ENCODE measurements at places on chromosomes 12 and 14.
A peak's percentile ranks its signal among the peaks of the same experiment; 100 is the strongest.

DNA sequence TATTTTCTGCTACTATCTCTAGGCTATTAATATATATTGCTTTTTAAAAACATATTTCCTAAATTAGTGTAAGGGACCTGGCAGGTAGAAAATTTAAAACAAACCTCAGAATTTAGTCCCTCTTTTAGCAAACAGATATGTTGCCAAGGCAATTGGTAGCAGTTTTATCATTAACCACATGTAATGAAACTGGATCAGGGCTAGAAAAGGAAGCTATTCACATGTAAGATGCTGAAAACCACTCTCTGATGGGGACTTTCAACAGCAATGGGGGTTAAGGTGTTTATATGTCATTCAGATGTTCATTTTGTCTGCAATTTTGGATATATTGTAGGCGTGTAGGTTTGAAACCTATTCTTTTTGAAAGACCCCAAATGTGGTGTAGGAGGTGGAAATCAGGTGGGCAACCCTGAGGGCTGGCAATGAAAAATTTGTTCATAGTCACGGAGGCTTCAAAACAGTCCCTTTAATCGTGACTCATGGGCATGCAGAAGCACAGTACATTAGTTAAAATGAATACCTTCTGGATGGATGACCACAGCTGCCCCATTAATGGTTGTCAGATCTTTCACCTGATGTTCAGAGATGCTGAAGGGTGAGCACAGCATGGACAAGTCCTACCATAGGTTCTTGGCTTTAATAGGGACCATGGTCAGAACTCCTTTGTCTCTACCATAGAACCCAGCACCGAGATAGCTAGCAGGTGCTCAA, 5.9 kb upstream of the PKP2 start:
- peaks cover 3% of the 10 kb centered on the region for H3K4me1 ChIP-seq
- H3K27me3 ChIP-seq, result peaks cover 33% of the 10 kb centered on the region
- H3K27ac ChIP-seq, result no peak overlapping the region
- no peaks in the 10 kb centered on the region for H3K36me3 ChIP-seq
- no peak overlapping the region for H3K4me3 ChIP-seq

DNA sequence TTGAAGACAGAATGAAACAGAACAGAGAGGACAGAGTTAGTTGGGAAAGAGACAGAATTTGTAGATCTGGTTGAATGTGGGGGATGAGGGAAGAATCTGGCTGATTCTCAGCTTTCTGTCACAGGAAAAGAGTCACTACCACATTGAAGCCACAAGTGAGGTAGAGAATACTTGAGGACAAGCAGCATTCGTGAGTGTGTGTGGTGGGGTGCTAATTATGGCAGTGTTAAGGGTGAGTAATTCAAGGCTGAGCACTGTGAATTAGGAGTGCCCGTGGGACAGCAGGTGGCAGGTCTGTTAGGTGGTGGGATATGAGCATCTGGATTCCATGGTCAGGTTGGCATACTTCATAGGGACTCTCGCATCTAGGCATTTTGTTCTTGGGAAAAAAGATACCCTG, 347.4 kb upstream of the PRICKLE1 start:
- no peaks in the 10 kb centered on the region for H3K27me3 ChIP-seq
- H3K4me3 ChIP-seq, result no peak overlapping the region
- DNase-seq, result no peak
- H3K36me3 ChIP-seq, result no peaks in the 10 kb centered on the region

- peak overlapping the region; percentile 47 for H3K4me3 ChIP-seq
- peaks cover 19% of the 10 kb centered on the region for H3K4me1 ChIP-seq
Measured at GRCh38 chr14:69360438-69361108, 37.5 kb downstream of the ERH start.

GRCh38 chr14:85250414-85251189, 279.3 kb upstream of the FLRT2 start:
- H3K27me3 ChIP-seq, result no peaks in the 10 kb centered on the region
- DNase-seq, result no peak
- H3K4me3 ChIP-seq, result no peak overlapping the region
- H3K27ac ChIP-seq, result no peak overlapping the region
- H3K4me1 ChIP-seq, result no peaks in the 10 kb centered on the region

DNA sequence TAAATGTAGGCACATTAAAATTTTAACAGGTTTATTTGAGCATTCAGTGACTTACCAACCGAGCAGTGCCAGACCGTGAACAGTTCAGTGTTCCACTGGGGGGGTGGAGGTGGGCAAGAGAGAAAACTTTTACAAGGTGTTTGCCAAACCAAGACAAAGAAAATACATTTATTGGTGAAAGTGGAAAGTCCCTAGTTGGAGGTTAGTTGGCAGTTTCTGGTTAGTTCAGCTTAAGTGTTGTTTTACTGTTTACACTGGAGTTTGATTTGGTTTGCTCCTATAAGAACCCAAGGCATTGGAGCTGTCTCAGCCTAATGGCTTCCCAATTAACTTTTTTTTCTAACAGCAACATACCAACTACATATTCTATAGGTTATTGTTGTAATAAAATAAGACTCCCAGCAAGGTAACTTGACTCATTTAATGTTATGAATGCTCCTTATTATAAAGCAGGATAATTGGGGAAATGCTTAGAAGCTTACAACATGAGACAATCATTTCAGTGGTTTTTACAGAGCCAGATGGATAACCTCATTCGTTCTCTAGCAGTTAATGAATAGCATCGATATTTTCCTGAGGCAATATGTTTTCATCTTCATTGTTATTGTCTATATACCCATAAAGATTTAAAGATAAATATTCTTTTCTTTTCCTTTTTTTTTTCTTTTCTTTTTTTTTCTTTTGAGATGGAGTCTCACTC, 115.8 kb downstream of the ETNK1 start:
- H3K4me3 ChIP-seq, result no peak overlapping the region
- no peaks in the 10 kb centered on the region for H3K36me3 ChIP-seq
- no peak for DNase-seq
- H3K27ac ChIP-seq, result no peak overlapping the region
- no peaks in the 10 kb centered on the region for H3K4me1 ChIP-seq
- H3K27me3 ChIP-seq, result no peaks in the 10 kb centered on the region

DNA sequence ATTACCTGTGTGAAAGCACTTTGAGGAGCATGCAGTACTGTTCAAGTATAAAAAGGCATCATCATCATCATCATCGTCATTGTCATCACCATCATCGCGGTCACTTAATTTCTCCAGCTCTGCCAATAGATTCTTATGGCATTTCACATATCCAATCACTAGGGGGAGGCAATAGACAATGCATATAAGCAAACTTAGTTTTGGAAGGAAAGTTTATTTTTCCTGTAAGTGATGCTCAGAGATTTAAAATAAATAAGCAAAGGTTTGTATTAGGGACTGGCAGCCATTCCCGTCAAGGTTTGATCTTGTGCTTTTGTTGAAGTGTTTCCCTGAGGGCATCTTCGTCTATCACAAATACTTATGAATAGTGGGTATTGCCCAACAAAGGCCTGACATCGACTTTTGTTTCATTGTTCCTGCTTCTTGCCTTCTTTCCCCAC, 127.4 kb downstream of the KTN1 start:
- H3K36me3 ChIP-seq, result no peaks in the 10 kb centered on the region
- H3K27me3 ChIP-seq, result no peaks in the 10 kb centered on the region
- H3K27ac ChIP-seq, result no peak overlapping the region
- H3K4me1 ChIP-seq, result no peaks in the 10 kb centered on the region

DNA sequence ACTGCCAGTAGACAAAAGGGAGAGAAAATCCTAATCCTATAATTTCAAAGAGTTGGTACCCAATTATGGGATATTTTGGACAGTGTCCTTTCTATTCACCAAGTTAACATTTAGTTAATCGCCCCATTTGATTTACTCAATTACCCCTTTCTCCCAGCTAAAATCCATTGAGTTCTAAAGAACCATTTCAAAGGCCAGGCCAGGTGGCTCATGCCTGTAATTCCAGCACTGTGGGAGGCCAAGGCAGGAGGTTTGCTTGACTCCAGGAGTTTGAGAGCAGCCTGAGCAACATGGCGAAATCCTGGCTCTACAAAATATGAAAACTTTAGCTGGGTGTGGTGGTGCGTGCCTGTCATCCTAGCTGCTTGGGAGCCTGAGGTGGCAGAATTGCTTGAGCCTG, 5.5 kb upstream of the GPR19 start:
- no peaks in the 10 kb centered on the region for H3K36me3 ChIP-seq
- no peak overlapping the region for H3K4me3 ChIP-seq
- H3K27me3 ChIP-seq, result no peaks in the 10 kb centered on the region
- DNase-seq, result no peak

- no peak for DNase-seq
- H3K27me3 ChIP-seq, result peaks cover 83% of the 10 kb centered on the region
- H3K27ac ChIP-seq, result no peak overlapping the region
- peaks cover 6% of the 10 kb centered on the region for H3K4me1 ChIP-seq
- peaks cover 11% of the 10 kb centered on the region for H3K36me3 ChIP-seq
Measured at GRCh38 chr14:85531587-85532373, 1.8 kb downstream of the FLRT2 start.

- H3K36me3 ChIP-seq, result no peaks in the 10 kb centered on the region
- peaks cover 12% of the 10 kb centered on the region for H3K4me1 ChIP-seq
- no peak overlapping the region for H3K4me3 ChIP-seq
- no peak for DNase-seq
- no peak overlapping the region for H3K27ac ChIP-seq
Measured at GRCh38 chr14:65277580-65278270, 134.8 kb upstream of the FUT8 start.

GRCh38 chr12:57046947-57047890, 2.7 kb downstream of the MYO1A start:
- no peak for DNase-seq

- no peaks in the 10 kb centered on the region for H3K36me3 ChIP-seq
- H3K27me3 ChIP-seq, result no peaks in the 10 kb centered on the region
- no peak overlapping the region for H3K27ac ChIP-seq
- H3K4me3 ChIP-seq, result no peak overlapping the region
- no peaks in the 10 kb centered on the region for H3K4me1 ChIP-seq
Measured at GRCh38 chr14:67343601-67344230, 15.9 kb downstream of the ATP6V1D start.

- peaks cover 14% of the 10 kb centered on the region for H3K36me3 ChIP-seq
- peak overlapping the region; percentile 87 for H3K27ac ChIP-seq
- no peak for DNase-seq
- H3K27me3 ChIP-seq, result no peaks in the 10 kb centered on the region
- H3K4me3 ChIP-seq, result no peak overlapping the region
Measured at GRCh38 chr12:104499668-104500332, 43.1 kb downstream of the CHST11 start.

GRCh38 chr12:107514887-107515445, 170.6 kb upstream of the PWP1 start:
- peaks cover 5% of the 10 kb centered on the region for H3K4me1 ChIP-seq
- no peak overlapping the region for H3K4me3 ChIP-seq
- DNase-seq, result no peak
- no peak overlapping the region for H3K27ac ChIP-seq

GRCh38 chr14:39763402-39763890, 331.2 kb upstream of the FBXO33 start:
- no peak for DNase-seq
- H3K4me3 ChIP-seq, result no peak overlapping the region
- H3K27me3 ChIP-seq, result no peaks in the 10 kb centered on the region
- H3K36me3 ChIP-seq, result no peaks in the 10 kb centered on the region
- no peak overlapping the region for H3K27ac ChIP-seq

- no peaks in the 10 kb centered on the region for H3K36me3 ChIP-seq
- no peak for DNase-seq
- no peaks in the 10 kb centered on the region for H3K27me3 ChIP-seq
- H3K4me1 ChIP-seq, result no peaks in the 10 kb centered on the region
- H3K4me3 ChIP-seq, result no peak overlapping the region
- no peak overlapping the region for H3K27ac ChIP-seq
Measured at GRCh38 chr12:41242603-41243002, 54.5 kb downstream of the PDZRN4 start.

DNA sequence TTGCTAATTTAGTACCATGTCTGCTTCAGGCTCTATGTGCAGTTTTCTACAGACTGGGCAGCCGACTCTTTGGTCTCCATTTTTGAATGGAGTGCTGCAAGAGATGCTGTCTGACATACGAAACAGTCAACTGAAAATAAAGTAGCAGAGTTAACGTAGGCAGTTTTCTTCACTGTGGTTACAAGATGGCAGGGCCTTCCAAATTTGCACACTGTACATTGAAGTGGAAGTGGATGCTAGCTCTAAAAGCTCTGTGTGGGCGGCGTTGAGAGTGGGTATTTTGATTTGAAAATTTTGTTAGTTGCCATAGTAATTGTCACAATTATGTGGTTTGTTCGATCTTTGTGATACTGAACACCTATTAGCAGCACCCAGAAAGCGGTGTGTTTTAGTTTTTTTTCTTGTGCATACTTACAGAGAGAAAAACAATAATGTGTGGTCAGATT, 154.9 kb upstream of the ATP2B1 start:
- H3K36me3 ChIP-seq, result no peaks in the 10 kb centered on the region
- DNase-seq, result peak; percentile 71
- H3K27me3 ChIP-seq, result no peaks in the 10 kb centered on the region
- H3K4me1 ChIP-seq, result peaks cover 52% of the 10 kb centered on the region

DNA sequence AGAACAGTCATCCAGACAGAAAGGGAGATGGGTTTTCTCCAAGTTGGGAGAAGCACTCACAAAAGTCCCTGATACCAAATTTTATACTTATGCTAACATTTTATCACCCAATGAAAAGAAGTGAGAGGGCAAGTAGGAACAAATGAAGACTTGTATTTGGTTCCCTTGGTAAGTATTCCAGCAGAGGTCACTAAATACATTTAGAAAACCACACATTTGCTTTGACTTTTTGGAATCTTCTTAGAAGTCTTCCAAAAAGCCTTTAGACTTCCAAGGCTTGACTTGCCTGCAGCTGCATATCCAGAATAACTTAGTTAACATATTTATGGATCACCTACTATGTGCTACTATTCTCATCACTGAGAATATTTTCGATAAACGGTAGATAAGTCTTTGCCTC, 3.1 kb upstream of the GYS2 start:
- no peak overlapping the region for H3K27ac ChIP-seq
- H3K27me3 ChIP-seq, result no peaks in the 10 kb centered on the region
- no peak overlapping the region for H3K4me3 ChIP-seq
- no peaks in the 10 kb centered on the region for H3K36me3 ChIP-seq
- DNase-seq, result no peak
